Activated CD4-positive, alpha-beta T cell treated with anti-CD3 and anti-CD28 coated beads, Interleukin-10, Interleukin-2, amounts not matched to agents 100 ng/mL and 50 ng/mL, durations not matched to agents 16 hours and 8 hours (primary cell): ENCODE measurements at places on chromosomes 7 and 10.
A peak's percentile ranks its signal among the peaks of the same experiment; 100 is the strongest.

DNA sequence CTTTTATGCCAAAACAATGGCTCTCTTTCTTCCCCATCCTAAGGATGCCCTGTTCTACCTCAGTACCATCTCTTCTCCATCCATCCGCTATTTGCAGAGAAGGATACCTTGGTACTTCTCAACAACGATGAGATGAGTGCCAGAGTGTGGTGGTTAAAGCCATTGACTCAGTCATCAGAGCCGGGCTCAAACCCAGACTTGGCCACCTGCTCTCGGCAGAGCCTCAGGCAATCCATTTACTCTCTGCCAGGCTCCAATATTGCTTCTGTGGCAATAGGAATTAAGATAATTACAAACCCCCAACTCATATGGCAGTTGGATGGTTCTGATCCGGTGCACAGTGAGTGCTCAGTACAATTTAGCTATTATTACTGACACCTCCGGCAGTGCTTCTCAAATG, 121.3 kb downstream of the PRLHR start:
- DNase-seq = no peak

DNA sequence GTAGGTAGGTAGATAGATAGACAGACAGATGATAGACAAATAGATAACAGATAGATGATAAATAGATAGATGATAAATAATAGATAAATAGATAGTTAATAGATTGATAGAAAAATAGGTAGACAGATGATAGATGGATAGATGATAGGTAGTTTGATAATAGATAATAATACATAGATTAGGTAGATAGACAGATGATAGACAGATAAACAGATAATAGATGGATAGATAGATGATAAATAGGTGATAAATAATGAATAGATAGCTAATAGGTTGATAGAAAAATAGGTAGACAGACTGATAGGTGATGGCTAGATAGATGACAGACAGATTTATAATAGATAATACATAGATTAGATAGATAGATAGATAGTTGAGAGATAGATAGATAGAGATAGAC, 350.5 kb upstream of the DPP6 start:
- no peak for DNase-seq

- no peak for DNase-seq
These were observed 349.8 kb downstream of the TCERG1L start for GRCh38 chr10:130961506-130962239.

DNA sequence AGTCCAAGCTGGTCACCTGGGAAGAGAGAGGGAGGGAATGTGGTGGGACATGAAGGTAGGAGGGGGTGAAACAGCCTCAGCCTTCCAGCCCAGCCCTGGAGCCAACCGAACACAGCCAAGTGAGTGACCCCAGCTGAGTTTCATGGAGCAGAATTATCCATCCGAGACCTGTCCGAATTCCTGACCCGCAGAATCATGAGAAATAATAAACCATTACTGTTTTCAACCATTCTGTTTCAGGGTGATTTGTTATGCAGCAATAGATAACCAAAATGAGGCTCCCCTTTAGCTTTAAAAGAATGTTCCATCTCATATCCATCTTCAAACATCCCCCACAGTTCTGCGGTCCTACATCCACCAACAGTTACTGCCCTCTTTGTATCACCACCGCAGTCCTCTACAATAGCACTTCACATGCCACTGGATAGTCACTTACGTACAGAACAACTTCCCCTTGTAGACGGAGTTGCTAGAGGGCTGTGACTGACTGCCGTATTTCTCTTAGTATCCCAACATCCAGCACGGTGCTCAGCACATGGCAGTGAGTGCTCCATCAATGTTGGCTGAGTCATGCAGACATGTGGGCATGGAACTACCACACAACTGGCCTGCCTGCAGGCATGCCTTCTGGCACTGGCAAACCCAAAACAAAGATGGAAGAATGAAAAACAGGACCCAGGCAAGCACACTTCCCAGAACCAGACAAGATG, 18.5 kb downstream of the KIAA1549 start:
- DNase-seq = no peak

- DNase-seq = no peak
These were observed 3.5 kb upstream of the AKR1B1 start for GRCh38 chr7:134462337-134462925.

GRCh38 chr7:158430308-158431034, 157.2 kb downstream of the PTPRN2 start:
- DNase-seq = no peak

- DNase-seq = peak; percentile 79
These were observed 150.8 kb downstream of the RNF216 start for GRCh38 chr7:5630670-5631069.

DNA sequence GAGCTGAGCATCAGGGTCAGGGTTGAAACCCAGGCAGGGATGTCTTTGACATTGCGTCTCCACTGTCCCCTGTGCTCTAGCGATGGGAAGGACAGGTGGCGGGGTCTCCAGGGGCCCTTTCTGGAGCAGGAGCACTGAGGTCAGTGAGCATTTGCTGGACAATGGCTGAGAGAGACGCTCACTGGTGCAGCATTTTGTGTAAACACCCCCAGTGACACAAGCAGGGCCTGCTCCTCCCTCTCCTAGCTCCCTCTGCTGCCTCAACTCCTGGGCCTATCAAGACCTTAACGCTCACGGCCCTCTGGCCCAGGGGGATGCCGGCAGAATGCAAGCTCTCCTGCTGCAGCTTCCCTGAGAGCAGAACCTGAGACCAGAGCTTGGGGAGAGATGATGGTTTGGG, 17.4 kb upstream of the INMT start:
- DNase-seq = no peak

DNA sequence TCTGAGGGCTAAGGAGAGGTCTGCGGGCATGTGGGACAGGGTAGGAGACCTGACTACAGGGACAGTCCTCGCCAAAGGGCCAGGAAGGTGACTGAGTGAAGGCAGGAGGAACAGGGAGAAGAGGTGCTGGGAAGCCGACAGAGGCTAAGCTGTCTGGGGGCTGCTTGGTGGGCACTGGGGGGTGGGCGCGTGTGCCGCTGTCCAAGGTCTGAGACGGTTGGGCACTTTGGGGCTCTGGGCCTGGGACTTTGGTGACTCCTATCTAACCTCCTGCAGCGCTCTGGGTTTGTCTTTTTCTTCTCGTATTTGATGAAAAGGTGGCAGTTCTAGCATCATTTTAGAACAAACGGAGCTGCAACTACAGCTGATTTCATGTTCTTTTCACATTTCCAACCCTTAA, 141.5 kb downstream of the C10orf105 start:
- no peak for DNase-seq

DNA sequence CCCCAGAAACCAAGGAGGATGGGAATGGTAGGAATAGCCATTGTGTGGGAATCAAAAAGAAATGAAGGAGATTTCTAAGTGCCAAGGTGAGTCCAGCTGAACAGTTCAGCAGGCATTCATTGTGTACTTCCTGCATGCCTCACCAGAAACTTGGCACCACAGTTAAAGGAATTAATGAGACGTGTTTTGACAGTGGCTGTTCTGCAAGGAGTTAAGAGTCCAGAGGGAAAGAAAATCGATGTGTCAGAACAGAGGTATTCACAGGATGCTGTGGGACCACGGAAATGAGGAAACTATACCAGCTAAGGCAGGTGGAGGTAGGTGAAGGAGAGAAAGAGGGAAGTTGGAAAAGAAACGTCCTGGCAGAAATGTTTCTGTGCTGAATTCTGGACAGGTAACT, 78.1 kb downstream of the PRKCQ start:
- no peak for DNase-seq

GRCh38 chr10:42868530-42868929, 85.9 kb downstream of the BMS1 start:
- no peak for DNase-seq

- DNase-seq = no peak
These were observed 77.7 kb downstream of the ICA1 start for GRCh38 chr7:8184221-8184620.

DNA sequence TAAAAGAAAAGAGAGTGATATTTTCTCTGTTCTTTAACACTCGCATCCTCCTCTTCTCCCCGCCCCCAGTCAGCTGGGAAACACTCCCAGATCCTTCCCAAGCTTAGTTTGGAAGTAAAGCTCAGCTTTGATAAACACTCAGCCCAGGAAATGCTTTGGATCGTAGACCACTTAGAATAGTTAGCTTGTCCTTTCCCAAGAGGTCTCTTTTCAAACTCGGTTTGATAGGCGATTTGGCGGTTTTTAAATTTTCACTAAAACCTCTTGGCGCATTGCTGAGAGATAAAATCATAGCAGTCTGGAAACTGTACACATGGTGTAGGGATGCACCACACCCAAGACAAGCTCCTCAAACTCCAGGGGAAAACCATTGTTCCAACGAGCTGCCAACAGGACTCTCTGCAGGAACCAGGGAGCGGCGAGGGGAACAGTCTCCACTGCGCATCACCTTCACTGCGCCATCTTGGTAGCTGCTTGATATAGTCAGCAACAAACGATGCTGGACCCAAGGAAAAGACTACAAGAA, 22.3 kb downstream of the SMURF1 start:
- no peak for DNase-seq

DNA sequence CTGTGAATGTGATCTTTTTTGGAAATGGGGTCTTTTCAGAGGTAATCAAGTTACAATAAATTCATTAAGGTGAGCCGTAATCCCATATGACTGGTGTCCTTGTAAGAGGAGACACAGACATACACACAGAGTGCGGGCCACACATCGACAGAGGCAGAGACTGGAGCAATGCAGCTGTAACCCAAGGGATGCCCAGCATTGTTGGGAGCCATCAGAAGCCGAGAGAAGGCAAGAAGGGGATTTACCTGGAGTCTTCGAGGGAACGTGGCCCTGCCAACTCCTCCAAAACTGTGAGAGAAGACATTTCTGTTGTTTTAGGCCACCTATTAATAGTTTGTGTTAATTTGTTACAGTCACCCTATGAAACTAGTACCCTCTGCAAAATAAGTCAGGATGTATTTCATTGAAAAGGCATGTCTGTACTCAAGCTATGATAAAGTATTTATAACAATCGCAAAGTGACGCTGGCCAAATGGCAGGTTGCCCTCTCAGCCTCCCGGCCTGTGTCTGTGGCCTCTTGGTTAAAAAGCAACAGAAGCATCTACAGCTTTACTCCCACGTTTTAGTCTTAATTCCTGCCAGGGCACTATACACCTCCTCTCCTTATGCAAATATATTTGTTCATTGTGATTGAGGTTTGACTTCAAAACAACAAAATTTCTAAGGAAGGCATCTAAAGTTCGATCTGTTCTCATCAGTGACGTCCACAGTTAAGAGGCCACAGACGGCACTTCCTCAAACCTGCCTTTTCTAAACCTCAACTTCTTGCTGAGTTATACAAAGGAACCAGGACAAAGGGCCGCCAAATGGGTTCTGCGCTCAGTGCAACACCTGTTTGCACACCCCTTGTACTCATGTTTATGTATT, 46.8 kb downstream of the HIPK2 start:
- DNase-seq = no peak

DNA sequence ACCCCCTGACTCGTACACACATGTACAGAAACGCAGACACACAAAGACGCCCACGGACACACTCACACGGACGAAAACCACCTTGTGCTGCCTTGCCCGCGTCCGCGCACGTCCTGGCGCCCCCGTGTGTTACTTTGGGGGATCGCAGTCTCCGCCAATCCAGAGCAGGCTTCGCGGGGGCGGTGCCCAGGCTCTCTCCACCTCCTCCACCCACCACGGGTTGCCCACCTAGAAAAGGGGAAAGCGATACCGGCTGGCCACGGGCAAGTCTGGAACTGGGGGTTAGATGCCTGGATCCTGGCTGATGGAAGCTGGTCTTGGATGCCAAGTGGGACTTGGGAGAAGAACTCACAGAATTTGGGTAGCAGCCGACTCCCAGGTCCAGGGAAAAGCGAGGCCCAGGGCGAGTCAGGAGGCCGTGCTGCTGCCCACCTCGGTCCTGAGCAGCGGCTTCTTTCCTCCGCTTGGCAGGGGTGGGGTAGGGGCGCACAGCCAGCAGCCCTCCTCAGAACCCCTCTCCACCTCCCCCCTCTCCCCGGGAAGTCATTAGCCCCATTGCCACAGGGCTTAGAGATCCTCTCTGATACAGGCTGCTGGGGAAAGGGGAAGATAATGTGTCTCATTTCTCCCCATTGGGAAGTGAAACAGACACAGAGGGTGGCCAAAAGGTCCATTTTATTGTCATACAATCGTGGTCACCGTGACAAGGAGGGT, 4.6 kb upstream of the VGF start:
- peak; percentile 81 for DNase-seq
